Endodermal cell (in vitro differentiated cells): ENCODE measurements at places on chromosomes 4 and X. TPM values are rescaled to one million over a fixed set of nuclear protein-coding genes. Genes with fewer than 3 reads are reported as not detected.
A peak's percentile ranks its signal among the peaks of the same experiment; 100 is the strongest.

DNA sequence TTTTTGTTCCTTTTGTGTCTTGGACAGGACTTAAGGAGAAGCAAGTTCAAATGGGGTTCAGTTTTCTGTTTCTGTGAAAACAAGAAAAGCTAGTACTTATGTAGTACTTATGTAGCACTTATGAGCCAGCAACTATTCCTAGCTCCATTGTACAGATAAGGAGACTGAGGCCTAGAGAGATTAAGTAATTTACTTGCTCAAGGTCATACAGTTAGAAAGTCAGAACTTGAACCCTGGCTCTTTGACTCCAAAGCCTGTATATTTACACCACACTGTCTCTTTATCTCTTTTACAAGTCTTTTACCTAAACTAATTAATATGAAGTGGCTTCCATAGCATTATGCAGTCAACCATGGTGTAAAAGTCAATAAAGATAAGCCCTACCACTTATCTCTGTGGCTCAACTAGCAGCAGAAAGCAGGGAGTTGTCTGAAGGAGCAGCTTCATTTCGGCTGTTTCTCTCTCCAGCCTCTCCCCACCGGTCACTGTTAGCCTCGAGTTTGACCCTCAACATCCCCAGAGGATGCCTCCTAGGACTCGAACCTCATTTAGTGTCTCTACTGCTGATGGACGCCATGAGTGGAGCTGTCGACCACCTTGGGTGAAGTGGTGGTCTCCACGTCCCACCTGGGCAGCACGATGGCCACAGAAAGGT lies 209.9 kb downstream of the SHROOM3 start:
- no peak overlapping the region for H3K27ac ChIP-seq
- no peak for DNase-seq
- peaks cover 4% of the 10 kb centered on the region for H3K27me3 ChIP-seq
- no peaks in the 10 kb centered on the region for H3K36me3 ChIP-seq

DNA sequence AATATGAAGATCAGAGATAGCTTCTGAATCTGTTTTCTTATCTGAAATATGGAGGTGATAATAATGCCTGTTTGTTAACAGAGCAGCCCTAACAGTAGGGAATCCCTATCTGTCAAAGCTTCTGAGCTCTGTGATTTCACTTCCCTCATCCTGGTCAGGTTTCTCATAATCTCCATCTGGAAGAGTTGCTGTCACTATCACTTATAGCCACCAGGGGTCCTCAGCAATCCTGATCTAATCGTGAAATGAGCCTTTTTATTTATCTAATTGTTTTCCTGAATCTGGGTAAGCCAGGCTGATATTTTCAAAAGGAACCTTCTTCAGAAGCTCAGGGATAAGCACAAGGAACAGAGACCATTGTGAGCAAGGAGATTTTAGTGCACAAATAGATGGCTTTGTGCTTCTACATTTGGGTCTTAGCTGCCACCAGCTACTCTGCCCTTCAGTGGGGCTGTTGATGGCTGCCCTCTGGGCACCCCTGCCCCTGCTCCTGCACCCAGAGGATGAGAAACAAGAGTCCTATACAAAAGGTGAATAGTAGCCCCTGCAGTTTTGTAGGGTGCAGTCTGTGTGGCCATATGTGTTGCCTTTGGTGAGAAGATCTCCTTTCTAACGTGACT lies 196.4 kb upstream of the RADX start:
- H3K36me3 ChIP-seq: no peaks in the 10 kb centered on the region
- H3K4me3 ChIP-seq: no peak overlapping the region
- H3K27me3 ChIP-seq: no peaks in the 10 kb centered on the region
- no peak overlapping the region for H3K27ac ChIP-seq
- H3K4me1 ChIP-seq: no peaks in the 10 kb centered on the region

GRCh38 chr4:75834095-75834771 lies 68.0 kb downstream of the PPEF2 start:
- H3K36me3 ChIP-seq: no peaks in the 10 kb centered on the region
- no peaks in the 10 kb centered on the region for H3K4me1 ChIP-seq

DNA sequence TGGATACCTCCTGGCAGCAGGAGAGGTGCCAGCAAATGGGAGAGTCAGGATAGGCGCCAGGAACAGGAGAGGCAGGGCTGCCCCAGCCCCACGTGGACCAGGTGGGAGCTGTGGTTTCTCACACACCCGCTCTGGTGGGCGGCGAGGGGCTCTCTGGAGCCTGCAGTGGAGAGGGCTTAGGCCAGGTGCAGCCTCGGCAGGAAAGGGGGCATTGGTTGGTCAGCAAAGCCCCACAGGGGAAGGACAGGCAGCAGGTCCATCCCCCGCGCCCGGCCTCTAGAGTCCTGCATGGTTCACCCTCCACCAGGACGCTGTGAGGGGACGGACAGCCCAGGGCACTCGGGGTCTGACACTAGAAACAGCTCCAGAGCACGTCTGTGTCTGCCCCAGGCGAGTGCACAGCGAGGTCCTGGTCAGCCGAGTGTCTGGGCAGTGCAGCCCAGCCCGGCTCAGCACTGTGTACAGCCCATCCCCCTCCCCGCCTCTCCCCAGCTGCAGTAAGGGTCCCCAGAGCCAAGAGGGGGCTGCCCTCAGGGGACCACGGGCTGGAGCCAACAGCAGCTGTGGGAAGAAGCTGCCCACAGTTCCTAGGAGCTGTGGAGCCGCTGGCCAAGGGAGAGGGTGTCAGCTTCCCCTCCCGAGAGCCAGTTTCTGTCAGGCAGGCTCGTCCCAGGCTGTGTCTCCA lies 8.2 kb downstream of the ATP5ME start:
- peak; percentile 54 for DNase-seq
- no peaks in the 10 kb centered on the region for H3K27me3 ChIP-seq
- no peak overlapping the region for H3K4me3 ChIP-seq
- H3K27ac ChIP-seq: no peak overlapping the region
- H3K36me3 ChIP-seq: no peaks in the 10 kb centered on the region

The PFKFB1 gene
- 0.55 TPM in 1 of 2 replicates, not detected in the other for total RNA-seq

The CYSLTR1 gene
- total RNA-seq: 0.11 and 0.14 TPM in 2 replicates
